Right ventricle myocardium superior (tissue), 1 donor: ENCODE measurements at places on chromosomes 5 and 9. TPM values are rescaled to one million over a fixed set of nuclear protein-coding genes. Genes with fewer than 3 reads are reported as not detected.

Gene SPATA31C1
- total RNA-seq: not detected

Gene DND1
- total RNA-seq: 0.40 TPM

Gene LCN1
- total RNA-seq: not detected

Gene GARIN3
- not detected for total RNA-seq

Gene AQP3
- 16.3 TPM for total RNA-seq

Gene IFNA14
- not detected for total RNA-seq

Gene C8G
- total RNA-seq: 1.1 TPM

Gene NFIB
- 104 TPM for total RNA-seq

Gene NIM1K
- total RNA-seq: 0.22 TPM

Gene ICE1
- 16.8 TPM for total RNA-seq

Gene ADAMTS13
- 2.8 TPM for total RNA-seq

- DNase-seq: no peak
Measured at GRCh38 chr5:97338729-97339128, 155.7 kb upstream of the RIOK2 start.

DNA sequence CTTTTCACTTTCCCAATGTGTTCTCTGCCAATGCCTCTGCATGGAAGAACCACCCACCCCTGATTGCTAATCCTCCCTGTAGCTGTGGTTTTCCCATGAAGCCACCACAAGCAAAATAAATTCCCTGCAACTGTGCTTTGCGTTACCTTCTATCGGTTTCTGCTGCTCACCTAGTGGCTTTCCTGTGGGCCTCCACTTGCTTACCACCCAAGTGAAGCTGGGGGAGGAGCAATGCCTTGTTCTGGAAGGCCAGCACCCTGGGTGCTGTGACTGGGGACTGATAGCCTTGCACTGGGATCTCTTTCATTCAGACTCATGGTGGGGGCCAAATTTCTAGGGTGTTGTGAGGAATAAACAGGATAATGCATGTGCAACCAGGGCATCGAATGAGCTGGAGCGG, 56.3 kb upstream of the GDNF start:
- no peak for DNase-seq

GRCh38 chr5:58294598-58295305, 165.1 kb downstream of the PLK2 start:
- DNase-seq: no peak

DNA sequence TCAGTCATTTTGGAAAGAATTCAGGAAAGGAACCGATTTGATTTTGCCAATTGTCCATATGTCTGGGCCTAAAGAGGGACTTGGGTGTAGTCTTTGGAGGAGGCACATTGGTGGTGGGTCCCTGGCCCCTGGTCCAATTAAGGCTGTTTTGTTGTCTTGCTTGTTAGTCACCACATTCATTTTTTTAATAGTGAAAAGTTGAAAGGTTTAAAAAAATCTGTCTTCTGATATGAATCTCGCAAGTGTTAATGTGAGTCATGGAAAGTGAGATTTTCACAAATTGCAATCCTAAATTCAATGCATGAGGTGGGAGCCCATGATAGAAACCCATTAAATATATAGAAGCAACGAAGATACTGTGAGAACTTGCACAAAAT, 165.9 kb upstream of the OTULINL start:
- no peak for DNase-seq

- peak; percentile 84 for DNase-seq
Measured at GRCh38 chr9:35114840-35115628, 628 bp downstream of the ATOSB start.

- no peak for DNase-seq
Measured at GRCh38 chr9:106376689-106377088, 486.3 kb upstream of the ZNF462 start.

DNA sequence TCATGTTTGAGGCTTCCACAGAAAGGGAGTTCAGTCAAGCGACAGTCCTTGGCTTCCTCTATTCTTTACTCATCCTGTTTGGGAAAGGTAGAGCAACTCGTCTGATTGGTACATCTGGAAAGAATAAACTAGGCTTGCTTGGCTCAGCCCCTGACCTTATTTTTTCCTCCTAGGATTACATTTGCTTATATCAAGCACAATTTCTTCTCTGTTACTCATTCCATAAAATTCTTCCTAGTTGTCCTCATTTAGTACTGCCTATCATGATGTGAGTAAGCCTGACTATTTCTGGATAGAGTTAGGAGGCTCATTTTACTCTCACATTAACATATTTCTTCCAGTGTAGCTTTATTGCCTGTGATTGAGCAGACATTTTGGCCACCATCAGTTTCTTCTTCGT, 10.9 kb upstream of the CARNMT1 start:
- DNase-seq: no peak

DNA sequence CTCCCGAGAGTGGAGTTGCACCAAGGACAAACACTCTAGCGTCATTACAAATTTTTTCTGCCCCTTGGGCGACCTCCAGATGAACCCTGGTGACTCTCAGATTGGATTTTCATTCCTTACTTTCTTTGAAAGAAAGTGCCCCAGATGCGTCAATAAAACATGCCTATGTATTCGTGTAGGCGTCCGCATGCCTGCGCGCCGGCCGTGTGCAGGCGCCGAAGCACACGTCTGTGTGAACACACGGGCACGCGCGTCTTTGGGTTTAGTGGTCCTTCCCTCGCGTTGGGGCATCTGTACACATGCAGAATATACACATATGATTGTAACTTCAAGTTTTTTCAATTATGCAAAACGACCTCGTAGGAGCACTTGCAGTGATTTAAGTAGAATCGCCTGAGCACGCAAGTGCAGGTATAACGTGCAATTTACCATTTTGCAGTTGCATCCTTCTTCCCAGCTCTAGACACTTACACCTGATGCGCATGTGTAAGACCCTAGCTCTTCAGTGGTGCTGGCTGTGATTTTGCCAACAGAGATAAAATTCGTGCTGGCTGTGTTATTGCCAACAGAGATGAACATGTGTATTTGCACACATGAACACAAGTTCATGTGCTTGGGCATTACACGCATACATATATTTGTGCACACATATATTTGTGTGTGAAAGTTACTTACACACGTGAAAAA, 1.9 kb upstream of the LHX2 start:
- no peak for DNase-seq

DNA sequence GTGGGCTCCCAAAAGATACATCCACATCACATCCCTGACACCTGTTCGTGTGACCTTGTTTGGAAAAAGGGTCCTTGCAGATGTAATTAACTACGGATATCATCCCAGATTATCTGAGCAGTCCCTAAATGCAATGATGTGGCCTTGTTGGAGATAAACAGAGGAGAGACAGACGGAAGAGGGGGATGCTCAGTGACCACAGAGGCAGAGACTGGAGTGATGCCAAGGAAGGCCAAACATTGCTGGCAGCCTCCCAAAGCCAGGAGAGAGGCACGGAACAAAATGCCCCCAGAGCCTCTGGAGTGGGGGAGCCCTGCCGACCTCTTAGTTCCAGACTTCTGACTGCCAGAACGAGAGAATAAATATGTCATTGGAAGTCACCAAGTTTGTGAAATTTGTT, 15.0 kb upstream of the VAV2 start:
- DNase-seq: no peak

- DNase-seq: no peak
Measured at GRCh38 chr5:59484618-59485017, 408.9 kb downstream of the PDE4D start.

DNA sequence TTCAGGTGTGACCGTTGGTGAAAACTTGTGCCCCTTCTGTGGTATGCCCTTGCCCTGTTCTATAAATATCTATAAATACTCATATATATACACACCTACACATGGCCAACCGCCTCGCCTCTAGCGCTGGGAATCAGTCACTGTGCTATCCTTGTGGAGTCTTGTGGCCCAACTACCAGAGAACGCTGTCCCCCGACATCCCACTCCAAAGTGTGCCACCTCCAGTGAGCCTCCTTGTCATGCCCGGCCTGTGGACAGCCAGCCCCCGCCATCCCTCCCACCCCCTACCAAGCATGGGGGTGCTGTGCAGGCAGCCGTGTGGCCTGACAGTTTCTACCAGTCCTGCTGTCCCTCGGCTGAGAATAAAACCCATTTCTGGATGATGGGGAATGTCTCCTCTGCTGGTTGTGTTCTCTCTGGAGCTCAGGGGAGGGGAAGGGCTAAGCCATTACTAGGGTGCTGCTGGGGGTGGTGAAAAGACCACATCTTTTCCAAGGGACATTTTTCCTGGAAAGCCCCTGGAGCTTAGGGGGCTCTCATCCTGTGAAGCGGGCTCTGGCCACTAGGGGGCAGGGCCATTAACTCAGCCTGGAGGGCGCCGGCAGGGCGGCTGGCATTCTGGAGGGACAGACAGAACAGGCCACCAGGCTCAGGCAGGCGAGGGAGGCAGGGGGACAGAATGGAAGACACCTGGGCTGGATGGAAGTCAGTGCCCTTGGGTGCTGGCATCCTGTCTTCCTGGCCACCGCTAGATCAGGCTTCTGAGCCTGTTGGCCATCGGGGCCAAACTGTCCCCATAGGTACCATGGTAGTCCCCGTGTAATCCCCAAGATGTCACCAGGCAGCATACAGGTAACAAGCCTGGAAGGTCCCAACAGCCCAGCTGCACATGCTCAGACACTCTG, 20.7 kb downstream of the GOLGA2 start:
- peak; percentile 79 for DNase-seq

DNA sequence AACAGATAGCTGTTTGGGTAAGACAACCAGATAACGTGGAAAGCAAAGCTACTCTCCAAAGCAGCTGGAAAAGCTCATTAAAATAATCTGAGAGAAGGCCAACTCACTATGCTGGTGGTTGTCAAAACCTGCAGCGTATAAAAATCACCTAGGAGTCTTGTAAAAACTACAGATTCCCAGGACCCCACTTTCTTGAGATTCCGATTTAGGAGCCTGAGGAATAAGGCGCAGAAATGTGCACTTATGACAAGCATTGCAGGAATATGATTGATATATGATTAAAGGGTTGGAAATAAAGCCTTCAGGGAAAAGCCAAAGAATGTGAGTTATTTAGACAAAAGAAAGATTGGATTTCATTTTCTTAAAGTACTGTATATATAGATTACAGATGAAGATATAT, 285.0 kb upstream of the PTGER4 start:
- no peak for DNase-seq

GRCh38 chr9:132245465-132245864, 83.6 kb downstream of the NTNG2 start:
- no peak for DNase-seq

DNA sequence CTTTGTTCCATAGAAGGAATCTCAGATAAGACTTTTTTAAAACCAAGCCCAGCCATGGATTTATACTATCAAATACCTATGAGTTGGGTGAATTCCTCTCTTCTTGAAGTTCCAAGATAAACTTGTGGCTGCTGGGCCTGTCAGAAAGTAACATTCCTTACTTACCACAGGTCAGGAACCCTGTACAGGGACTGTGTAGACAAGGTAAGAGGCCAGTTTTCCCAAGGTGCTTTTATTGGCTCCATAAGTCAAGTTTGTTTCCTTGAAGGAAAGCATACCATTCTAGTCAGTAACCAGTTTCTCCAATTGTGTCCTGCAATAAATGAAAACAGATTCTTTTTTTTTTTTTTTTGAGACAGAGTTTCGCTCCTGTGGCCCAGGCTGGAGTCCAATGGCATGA, 8.8 kb upstream of the CLTB start:
- DNase-seq: no peak

- DNase-seq: no peak
Measured at GRCh38 chr9:88587885-88588649, 53.1 kb downstream of the NXNL2 start.

GRCh38 chr5:170169996-170170395, 62.8 kb upstream of the C5orf58 start:
- DNase-seq: no peak

DNA sequence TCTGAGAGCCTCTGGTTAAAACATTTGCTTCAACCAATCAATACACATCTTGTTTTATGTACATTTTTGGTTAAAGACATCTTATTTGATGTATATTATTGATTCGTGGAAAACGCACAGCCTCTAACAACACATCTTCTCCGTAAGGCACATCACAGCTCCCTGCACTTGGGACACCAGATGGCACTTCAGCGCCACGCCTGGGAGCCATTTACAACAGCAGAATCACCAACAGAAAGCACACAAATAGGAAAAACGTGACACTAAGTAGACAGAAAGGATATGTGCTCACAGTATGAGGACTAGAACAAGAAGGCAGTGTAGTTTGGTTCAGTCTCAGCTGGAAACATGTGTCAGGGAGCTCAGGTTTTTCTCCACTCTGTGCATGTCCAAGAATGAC, 199.7 kb downstream of the ROR2 start:
- no peak for DNase-seq

DNA sequence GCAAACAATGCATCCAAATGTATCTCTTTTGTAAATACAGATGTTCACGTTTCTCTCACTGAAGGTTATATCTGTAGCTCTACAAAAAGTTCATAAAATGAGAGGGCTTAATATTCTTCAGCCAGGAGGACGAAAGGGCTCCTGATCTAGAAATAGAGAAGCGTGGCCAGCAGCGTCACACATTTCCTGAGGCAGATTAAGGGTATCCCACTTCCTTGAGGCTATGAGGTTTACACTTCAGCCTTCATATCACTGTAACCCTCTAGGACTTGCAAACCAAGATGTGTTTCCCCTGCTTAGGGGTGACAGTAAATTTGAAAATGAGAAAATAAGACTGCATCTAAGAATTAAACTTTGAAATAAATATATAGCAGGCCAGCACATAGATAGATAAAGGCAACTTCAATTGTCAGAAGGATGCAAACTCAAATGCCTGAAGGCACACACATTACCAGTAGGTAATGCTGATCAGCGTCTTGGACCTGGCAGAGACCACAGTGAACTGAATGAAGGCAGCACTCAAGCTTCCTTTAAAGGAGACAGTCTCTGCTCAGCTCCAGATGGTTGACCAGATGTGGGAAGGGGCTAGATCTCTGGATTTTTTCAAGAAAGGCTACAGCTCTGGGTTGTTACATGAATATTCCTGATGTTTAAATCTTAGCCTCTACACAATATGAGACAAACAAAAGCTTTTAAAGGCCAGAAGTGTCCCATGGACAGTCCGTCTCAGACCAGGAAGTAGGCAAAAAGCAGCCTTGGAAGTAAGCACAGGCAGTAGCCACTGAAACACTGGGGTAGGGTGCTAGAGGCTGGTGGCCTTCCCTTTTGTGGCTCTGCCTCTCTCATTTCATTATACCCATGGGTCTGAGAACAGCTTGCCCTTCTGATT, 197.7 kb downstream of the MCTP1 start:
- DNase-seq: no peak

DNA sequence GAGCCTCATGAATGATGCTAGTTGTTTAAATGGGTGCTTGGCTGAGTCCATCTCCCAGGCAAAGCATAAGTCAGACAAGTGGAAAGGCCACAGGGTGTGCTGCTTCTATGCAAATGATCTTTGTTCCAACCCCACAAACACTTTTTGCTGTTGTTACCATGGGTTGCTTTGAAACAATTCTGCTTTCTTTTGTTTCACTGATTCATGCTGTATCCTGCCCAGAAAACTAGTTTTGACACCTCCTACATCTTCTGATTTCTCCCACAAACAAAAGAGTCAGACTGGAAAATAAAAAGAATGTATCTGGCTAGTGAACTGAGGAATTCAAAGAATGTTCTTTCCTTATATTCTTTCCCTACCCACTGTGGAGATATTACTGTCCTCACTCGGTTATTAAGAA, 298.6 kb downstream of the DIRAS2 start:
- no peak for DNase-seq

GRCh38 chr9:130239363-130239695, 26.2 kb upstream of the HMCN2 start:
- DNase-seq: no peak

GRCh38 chr5:130065617-130066016, 161.4 kb downstream of the CHSY3 start:
- DNase-seq: no peak

GRCh38 chr5:176889321-176890280, 9.5 kb downstream of the HK3 start:
- peak; percentile 35 for DNase-seq
